SK-N-SH treated with all-trans-retinoic acid at 6 μM for 48 hours (cell line): ENCODE measurements at places on chromosomes 3 and 15.

DNA sequence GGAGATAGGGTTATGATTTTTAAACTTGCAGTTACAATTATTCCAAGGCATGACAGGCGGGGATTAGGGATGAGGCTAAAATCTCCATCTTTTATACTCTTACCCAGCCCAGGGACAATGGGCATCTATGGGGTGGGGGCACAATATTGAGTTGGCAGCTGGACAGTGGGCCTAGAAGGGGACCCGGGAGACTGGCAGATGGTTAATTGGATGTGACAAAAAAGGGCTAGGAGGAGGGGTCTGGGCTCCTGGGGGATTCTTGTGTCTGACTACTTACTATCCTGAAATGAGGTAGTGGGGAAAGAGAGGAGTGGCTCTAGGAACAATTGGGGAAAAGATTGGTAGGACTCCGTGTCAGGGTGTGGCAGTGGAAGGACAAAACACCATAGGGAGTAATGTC is 53.0 kb upstream of the ROPN1 start:
- no peak for ATAC-seq

GRCh38 chr15:41655716-41656115 is 4.5 kb upstream of the MGA start:
- ATAC-seq: no peak

DNA sequence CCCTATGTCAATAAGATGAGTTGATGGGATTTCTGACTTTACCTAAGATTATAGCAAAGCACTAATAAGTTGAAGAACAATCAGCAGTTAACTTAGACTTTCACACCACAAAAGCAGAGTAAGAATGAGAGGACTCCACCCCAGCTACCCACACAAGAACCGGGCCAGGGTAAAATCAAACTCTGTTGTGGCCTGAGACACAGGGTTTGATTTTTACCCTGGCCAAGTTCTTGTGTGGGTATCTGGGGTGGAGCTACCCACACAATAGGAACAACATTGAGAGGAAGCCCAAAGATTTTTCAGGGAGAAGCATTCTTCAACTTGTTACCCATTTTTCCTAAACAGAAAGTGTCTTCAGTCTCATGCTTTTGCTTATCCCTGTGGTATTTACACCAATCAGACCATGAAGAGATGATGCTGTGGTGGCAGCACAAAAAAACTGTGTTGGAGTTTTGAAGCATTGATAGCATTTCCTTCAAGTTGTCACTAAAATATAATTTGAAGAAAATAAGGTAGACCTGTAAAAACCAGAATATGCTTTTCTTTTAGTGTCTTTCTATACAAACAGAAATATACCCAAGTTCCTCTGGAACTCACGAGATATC is 25.6 kb downstream of the CPOX start:
- ATAC-seq: no peak

DNA sequence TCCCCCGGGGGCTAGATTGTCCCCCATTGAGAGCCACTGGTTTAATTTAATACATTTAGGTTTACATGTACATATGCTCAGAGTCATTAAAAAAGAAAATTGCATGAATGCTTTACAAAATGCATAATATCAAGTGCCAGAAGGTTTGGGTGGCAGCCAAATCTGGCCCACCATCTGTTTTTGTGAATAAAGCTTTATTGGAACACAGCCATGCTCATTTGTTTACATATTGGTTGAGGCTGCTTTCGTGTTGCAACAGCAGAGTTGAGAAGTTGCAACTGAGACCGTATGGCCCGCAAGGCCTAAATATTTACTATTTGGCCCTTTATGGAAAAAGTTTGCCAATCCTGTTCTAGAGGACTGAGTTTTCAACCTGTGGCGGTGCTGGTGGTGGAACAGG is 32.1 kb upstream of the RGMA start:
- no peak for ATAC-seq

DNA sequence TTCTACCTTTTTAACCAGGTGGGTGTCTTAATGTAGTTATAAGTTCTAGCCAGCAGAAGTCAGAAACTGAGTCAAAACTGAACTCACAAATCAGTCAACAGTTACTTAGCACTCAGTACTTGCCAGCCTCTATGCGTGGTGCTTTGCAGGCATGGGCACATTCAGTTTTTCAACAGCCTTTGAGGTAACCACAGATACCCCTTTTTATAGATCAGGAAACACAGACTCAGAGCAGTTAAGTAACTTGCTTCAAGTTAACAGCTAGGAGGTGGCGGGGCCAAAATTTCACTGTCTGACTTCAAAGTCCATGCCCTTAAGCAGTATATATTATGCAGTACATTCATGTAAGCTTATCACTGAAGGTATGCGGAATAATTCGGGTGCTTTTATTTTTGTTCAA is 139.4 kb downstream of the FHIT start:
- no peak for ATAC-seq

DNA sequence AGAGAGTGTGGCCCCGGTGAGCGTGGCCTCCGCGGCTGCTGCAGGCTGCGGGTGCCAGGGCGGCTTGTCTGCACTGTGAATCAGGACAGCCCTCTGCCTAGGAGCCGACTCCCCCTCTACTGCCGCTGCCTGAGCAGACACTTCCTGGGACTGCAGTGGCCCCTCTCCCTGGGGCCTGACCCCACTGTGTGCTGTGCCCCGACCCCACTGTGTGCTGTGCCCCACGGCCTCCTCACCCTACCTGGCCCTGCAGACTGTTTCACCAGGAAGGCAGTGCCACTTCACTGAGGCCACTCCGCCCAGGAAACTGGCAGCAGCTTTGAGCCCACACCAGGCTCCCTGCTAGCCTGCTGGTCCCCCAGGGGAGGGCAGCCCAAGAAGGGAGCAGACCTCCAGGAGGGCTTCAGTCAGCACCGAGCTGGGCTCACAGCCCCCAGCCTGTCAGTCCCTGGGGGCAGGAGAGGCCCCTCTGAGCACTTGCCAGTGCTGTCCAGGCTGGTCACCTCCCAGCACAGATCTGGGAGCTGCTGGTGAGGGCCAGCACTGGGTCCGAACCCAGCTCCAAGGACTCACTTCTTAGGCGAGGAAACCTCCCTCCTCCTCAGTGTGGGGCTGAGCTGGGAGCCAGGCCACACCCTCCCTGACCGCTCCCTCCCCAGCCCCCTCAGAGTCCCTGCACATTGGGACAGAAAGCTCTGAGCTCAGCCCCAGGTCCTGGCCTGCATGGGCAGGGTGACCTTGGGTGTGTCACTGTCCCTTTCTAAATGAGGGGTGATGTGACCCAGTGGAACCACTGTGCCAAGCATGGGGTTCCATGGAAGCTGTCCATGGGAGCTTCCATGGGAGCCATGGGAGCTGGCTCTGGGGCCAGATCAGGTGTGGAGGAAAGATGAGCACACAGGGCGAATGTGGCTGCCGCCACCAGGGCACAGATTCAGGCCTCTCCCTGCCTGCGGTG is 56.8 kb downstream of the DNAJB8 start:
- no peak; the same call in 2 of the 3 replicates for ATAC-seq

DNA sequence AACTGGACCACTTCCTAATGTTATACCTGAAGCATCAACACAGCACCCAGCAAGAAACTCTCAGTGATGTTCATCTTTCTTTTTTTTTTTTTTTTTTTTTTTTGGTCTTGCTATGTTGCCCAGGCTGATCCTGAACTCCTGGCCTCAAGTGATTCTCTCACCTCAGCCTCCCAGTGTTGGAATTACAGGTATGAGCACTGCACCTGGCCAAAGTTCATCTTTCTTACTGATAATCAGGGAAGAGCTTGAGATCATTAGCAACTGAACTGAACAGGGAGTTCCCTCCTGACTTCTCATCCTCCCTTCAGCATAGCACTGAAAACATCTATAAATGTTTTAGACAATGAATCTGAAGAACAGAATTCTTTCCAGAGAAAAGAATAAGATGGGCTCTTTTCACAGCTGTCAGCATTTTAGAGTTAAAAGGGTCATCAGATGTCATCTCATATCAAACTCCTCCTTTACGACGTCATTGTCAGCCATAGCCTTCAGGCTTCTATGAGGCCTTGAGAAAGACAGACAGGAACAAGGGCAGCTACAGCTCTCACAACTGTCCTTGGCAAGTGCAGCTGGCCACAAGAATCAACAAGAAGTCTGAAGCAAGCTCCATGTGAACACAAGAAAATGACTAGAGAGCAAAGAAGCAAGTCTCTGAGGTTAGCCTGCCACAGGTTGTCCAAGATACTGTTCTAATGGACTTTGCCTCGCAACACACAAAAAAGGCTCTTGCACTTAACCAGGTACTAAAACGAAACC is 33.8 kb downstream of the SCAP start:
- ATAC-seq: no peak

DNA sequence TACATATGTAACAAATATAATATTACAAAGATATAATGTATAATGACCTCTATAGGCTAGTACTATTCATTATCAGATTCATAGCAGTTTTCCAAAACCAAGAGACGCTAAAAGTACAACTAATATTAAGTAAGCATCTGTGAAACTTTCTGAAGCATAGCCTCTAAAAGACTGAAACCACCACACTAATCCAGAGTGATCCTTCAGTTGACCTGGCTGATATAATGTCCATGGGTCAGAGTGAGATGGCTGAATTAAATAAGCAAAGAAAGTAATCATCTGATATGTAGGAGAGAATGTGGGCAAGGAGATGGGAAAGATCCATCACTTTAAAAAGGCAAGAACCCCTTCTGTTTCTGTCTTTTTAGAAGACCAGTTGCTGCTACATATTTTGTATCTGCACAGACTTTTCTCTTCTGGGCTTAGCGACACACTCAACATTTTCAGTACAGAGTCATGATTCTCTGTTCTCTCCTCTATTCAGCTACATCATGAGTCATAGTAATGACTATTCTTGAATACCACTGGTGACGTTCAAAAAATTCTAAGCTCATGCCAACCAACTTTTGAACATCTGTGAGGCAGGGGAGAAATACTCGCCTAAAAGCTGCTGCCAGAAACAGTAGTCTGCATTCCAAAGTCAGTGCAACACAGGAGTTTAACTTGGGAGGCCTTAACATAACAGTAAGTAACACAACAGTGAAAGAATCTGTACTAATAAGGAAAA is 149.6 kb downstream of the MAGI1 start:
- peak; percentile 99 for ATAC-seq

DNA sequence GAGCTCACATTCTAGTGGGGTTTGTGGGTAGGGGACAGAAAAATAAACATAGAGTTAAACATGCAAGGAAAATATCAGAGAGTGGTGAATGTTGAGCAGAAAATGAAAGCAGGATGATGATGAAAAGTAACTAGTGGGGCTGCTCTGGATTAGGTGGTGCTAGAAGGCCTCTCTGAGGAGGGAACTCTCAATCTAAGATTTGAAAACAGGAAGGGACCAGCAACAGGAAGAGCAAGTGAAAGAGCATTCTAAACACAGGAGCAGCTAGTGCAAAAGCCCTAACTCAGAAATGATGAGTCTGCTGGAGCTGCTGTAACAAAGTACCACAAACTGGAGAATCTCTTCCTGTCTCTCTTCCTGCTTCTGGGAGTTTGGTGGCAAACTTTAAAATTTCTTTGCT is 468.6 kb upstream of the AGTR1 start:
- no peak for ATAC-seq

DNA sequence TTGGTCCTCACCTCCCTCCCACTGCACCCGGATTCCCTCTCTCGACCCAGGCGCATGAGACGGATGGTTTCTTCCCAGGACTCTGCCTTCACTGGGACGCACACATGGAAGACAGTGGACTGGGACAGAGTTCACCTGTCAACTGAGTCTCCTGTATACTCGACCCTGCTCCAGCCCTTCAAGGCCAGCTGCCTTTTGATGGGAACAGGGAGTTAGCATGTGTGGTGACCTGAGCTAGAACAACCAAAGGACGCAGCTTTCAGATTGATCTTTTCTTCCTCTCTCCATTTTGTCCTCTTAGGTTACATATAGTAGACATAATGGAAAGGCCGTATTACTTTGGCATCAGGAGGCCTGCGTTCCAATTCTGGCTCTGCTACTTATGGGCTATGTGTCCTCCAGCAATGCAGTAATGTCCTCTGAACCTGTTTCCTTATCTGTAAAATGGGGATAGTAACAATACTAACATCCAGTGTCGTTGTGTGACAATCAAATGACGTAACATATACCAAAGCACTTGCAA is 94.1 kb downstream of the PEX5L start:
- ATAC-seq: peak; percentile 33

DNA sequence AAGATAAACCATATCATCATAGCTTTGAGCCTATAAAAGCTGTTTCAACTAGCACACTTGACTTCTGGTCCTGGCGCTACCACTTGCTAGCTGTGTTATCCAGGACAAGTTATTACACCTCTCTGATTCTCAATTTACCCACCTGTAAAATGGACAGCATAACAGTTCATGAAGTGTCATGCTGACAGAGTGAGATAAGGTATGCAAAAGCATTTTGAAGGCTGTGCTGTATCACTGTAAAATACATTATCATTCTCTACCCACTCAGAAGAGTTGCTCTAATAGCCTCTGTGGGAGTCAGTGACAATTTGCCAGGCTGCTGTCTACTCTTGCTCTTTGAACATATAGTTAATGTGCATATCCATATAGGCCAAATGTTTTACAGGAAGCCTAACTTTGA is 93.0 kb downstream of the SSR3 start:
- no peak for ATAC-seq

- ATAC-seq: no peak
Measured at GRCh38 chr15:29182590-29182989, 87.0 kb downstream of the NSMCE3 start.

DNA sequence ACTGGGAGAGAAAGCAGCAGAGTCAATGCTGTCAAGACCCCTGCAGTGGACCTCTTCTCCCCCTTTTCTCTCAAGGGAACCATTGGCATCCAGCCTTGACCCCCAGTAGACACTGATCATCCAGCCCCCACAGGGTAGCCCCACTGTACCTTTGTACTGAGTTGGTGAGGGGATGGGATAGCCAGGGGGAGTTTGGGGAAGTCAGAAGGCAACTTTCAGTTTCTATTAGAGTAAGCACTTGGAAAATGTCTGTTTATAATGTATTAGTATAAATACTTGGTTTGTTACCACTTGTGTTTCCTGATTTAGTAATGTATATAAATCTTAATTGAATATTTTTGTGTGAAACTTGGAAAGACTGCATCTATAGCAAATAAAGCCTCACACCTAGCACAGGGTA is 25.0 kb downstream of the DAG1 start:
- ATAC-seq: no peak

- no peak; the same call in 2 of the 3 replicates for ATAC-seq
Measured at GRCh38 chr3:73401616-73402279, 223.0 kb downstream of the PDZRN3 start.

DNA sequence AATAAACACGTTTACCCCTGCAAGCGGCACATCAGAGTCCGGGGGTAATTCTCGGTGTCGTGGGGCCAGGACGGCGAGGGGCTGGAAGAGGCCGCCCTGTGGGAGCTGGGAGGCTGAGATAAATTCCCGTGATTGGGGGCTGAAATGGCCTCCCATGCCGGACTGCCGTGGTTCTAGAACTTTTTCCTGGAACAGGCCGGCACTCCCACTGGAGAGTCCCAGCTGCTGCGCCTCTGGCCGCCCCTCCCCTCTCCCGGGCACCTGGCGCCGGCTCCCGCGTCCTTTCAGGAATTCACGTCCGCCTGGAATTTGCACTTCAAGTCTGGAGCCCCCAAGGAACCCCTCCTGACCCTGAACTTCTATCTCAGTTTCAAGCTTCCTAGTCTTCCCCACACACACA is 10.8 kb upstream of the LRRC2 start:
- ATAC-seq: no peak

- no peak for ATAC-seq
Measured at GRCh38 chr3:37024820-37025405, 31.6 kb downstream of the MLH1 start.
